Thoracic aorta (tissue), 2 donors: ENCODE measurements at places on chromosomes 12 and 14.

DNA sequence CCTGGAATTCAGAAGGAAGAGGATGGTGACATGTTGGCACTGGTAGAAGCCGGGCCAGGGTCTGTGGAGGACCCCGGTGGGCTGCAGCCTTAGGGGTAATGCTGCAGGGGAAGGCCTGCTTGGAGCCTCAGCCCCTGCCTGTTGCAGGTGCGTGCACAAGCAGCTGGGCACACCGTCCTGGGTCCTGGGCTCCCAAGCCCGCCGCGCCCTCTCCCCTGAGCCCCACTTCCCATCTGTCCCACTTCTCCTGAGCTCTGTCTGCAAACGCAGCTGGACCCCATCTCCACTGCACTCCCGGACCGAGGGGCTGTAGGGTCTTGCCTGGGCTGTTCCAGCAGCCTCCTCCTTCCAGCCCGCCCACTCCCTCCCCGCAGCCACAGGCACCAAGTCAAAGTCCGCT lies 116.8 kb downstream of the GLT1D1 start:
- DNase-seq = no peak

DNA sequence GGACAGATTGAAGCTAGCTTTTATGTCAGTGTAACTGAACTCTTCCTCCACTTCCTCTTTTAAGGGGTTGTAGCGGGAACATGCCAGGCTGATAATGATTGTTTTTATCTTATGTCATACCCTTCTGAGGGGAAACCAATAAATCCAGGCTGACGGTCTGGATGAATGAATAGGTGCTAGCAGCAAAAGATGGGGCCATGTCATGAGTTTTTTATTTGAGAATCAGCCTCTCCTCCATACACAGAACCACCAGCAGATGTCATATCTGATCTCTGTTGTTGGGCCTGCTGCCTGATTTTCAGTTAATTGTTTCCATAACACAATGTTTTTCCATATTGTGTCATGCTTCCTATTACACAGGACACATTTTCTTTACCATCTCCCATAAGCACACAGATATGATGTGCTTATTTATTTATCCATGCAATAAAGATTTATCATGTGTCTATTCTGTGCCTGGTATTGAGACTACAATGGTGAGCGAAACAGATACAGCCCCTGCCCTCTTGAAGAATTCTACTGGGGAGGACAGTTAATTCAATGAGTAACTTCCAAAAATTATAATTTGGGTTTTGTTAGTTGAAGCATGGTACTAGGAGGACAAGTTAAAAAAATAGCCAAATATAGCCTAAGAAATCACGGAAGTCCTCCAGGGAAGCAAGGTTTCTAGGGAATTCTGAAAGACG lies 33.6 kb upstream of the CRY1 start:
- no peak for DNase-seq

- DNase-seq = no peak
Measured at GRCh38 chr12:82461836-82462235, 103.5 kb downstream of the METTL25 start.

GRCh38 chr12:51246254-51246853 lies 7.7 kb downstream of the DAZAP2 start:
- DNase-seq = no peak

GRCh38 chr14:96135285-96135684 lies 69.4 kb upstream of the BDKRB2 start:
- DNase-seq = no peak

GRCh38 chr12:41013881-41014642 lies 174.1 kb upstream of the PDZRN4 start:
- no peak for DNase-seq

DNA sequence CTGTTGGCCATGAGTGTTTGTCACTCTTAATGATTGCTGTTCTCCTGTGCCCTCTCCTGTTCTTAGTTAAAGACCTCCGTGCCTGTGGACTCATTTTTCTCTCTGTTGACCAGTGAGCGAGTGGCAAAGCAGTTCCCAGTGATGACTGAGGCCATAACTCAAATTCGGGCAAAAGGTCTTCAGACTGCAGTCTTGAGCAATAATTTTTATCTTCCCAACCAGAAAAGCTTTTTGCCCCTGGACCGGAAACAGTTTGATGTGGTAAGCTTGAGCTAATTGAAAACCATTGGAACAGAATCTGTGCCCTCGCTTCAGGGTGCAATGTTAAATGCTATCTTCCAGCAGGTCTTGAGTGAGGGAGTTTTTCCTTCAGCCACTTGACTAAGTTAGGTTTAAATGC lies 19.8 kb downstream of the ACAD10 start:
- DNase-seq = no peak

DNA sequence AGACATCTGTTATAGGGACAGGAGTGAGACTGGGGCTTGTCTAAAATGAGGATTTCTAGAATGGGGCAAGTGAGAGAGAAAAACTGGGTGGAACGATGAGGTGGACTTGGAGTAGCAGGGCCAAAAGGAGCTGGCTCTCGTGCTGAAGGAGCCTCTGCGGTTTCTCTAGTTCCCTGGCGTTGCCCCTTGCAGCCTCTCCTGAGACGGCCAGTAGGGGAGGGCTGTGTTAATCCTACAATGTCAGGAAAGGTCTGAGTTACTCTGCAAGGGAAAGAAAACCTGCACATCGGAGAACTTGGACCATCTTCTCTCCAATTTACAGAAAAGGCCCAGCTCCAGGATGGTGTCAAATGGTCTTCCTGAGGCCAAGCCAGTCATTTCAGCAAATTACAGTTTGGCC lies 963.8 kb upstream of the FLRT2 start:
- DNase-seq = no peak

DNA sequence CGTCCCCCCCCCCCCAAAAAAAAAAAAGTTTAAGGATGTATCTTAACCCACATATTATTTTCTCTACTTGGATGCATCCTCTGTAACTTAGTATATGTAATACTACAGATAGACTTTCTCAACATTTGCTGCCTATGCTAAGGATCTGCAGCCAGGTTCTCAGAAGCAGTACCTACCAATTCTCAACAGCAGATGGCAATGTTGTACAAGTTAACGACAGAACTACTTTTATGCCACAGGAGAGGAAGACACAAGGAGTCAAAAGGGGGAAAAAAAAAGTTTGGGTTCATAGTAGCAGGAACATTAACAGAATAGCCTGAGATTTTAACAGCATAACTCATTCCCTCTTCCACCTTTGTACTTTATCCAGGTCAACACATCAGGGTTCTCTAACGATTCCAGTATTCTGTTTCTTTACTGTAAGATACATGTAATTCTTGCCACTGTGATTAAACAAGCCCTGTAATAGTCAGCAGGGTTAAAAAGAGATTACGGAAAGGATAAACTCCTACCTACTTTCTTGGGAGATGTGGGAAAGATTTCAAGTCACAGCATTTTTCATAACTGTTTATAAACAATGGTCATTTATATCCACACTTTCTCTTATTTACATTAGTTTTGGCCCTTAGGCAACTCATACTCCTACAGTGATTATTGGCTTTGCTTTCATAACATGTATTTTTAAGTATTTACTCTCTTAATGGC lies 5.7 kb upstream of the NEK9 start:
- no peak for DNase-seq

GRCh38 chr14:76718306-76719040 lies 42.8 kb upstream of the VASH1 start:
- no peak for DNase-seq

DNA sequence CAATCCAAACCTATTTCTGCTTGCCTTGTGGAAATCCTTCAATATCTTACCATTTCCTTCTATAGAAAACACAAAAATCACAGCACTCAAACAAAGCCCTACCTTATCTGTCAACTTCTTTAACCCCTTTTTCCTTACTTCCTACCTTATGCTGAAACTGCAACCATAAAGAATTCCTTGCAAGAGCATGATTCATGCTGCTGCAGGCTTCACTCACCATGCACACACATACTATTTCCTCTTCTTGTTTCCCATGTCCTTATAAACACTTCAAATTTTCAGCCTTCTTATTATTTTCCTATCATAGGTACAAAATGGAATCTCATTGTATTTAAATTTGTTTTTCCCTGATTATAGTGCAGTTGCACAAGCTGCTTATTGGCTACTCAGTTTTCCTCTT lies 23.3 kb downstream of the LMNTD1 start:
- DNase-seq = no peak

GRCh38 chr12:68445824-68446223 lies 113.7 kb upstream of the MDM1 start:
- no peak for DNase-seq

- no peak for DNase-seq
Measured at GRCh38 chr12:94263011-94263811, 114.8 kb downstream of the PLXNC1 start.

GRCh38 chr12:11954181-11954580 lies 116.6 kb upstream of the BCL2L14 start:
- no peak for DNase-seq

- no peak for DNase-seq
Measured at GRCh38 chr14:96176275-96176674, 28.4 kb upstream of the BDKRB2 start.

- DNase-seq = no peak
Measured at GRCh38 chr14:24013654-24014514, 25.2 kb downstream of the DHRS4L2 start.
